ENCODE measurements at places on chromosomes 7 and 10.

DNA sequence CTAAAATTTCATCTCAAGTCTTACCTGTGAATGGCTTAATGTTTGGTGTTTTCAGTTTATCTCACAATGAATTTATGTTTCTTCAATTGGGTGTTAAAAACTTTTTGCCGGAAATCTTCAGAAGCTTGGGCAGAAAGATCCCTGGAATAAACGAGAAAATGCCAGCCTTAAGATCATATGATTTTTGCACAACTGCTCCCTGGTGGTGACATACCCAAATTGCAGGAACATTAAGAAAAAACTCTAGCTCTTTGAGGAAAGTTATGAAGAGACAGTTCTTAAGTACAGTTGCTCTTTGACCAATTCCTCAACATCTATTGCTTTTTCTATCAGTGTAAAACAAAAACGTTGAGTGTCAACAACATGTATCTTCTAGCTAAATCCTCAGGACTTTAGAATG, 48.2 kb upstream of the CREB5 start:
- no peak for DNase-seq

DNA sequence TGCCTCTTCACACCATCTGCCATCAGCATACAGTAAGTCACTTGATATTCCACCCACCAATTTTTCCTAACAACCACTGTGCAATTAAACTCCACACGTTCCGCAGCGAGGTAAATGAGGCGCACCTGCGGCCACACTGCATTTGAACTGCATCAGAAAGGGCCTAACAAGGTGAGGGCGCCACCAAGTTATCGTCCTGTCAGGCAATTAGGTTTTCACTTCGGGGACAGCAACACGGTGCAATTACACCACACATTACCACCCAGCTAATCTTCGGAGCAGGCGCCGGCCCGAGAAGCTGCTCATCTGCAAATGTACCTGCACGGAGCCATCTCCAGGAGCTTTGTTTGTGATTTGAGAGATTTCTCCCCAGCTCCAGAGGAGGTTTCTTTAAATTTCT, 84.4 kb downstream of the EBF3 start:
- no peak for DNase-seq

DNA sequence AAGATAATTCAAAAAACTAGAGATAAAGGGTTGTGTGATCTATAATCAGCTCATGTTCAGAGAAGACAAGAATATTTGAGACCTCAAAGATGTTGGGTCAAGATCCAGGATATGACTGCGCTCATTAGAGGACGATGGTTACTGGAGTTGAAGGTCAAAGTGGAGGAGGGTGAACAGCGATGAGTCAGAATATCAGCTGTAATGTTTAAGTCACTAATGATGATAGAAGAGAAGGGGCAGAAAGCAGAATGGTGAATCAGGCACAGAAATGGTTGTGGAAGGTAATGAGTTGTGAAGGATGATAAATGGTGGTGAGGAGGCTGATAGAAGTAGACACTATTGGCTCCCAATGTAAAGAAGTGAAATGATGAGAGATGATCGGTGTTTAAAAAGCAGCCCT, 540.3 kb downstream of the INHBA start:
- no peak for DNase-seq

DNA sequence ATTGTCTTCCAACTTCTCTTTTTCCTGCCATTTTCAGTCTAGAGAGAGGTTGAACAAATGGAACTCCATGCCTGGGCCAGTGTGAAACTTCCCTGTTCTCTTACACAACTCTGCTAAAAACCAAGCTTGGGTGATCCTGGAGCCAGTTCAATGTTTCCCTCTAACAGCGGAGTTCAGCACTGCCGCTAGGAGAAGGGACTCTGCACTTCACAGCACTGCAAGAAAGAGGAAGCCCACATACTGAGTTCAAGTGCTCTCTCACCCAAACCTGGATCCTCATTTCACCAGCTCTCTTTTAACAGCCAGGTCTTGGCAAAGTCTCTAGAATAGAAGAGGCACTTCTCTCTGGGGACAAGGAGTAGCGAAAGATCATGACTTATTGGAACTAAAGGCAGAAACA, 18.8 kb downstream of the FOXI2 start:
- no peak for DNase-seq

All from CD4-positive, alpha-beta T cell treated with Interleukin-2 at 100 ng/mL for 4 hours (primary cell).